Ovary (tissue), 10 donors: ENCODE measurements at places on chromosomes 1 and 21. TPM values are rescaled to one million over a fixed set of nuclear protein-coding genes. Genes with fewer than 3 reads are reported as not detected.

The MPC2 gene
- 49.3 TPM for total RNA-seq

The CKS1B gene
- total RNA-seq: 28.0 TPM

The ANKRD35 gene
- 3.1 TPM for total RNA-seq

The TDRD5 gene
- total RNA-seq: not detected

The RXFP4 gene
- not detected for total RNA-seq

The RNF2 gene
- 25.2 TPM for total RNA-seq

The BCL2L15 gene
- total RNA-seq: 0.48 TPM

The IVL gene
- not detected for total RNA-seq

DNA sequence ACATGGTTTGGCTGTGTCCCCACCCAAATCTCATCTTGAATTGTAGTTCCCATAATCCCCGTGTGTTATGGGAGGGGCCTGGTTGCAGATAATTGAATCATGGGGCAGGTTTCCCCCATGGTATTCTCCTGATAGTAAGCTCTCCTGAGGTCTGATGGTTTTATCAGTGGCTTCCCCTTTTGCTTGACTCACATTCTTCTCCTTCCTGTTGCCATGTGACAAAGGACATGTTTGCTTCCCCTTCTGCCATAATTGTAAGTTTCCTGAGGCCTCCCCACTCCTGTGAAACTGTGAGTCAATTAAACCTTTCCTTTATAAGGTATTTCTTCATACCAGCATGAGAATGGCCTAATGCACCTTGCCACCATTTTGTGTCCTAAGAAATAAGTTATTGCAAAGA, 415.0 kb downstream of the COL11A1 start:
- no peak overlapping the region for H3K27ac ChIP-seq
- H3K36me3 ChIP-seq: no peaks in the 10 kb centered on the region
- H3K4me3 ChIP-seq: no peak overlapping the region
- H3K4me1 ChIP-seq: no peaks in the 10 kb centered on the region

DNA sequence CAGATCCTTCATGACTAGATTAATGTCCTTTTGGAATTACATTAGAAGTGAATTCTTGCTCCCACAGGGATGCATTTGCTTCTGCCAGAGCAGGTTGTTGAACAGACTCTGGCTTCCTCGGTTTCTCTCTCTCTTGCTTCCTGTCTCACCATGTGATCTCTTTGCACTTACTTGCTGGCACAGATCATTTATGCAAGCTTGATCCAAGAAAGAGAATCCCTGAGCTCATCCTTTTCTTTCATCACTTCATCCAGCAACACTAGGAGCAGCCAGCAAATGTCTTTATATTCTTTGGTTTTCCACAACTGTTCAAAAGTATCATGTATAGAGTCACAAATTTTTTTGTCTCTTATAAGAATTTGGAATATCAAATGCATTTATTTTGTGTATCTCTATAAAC, 313.5 kb downstream of the ZNF326 start:
- no peak for DNase-seq
- H3K4me3 ChIP-seq: no peak overlapping the region
- no peak overlapping the region for H3K27ac ChIP-seq

GRCh38 chr21:35100349-35100811, 51.3 kb upstream of the RUNX1 start:
- no peak overlapping the region for H3K4me3 ChIP-seq
- no peak overlapping the region for H3K27ac ChIP-seq
- no peaks in the 10 kb centered on the region for H3K36me3 ChIP-seq
- no peaks in the 10 kb centered on the region for H3K27me3 ChIP-seq
- DNase-seq: no peak

- no peaks in the 10 kb centered on the region for H3K27me3 ChIP-seq
- no peak overlapping the region for H3K27ac ChIP-seq
- no peaks in the 10 kb centered on the region for H3K4me1 ChIP-seq
- no peaks in the 10 kb centered on the region for H3K36me3 ChIP-seq
- no peak overlapping the region for H3K4me3 ChIP-seq
Measured at GRCh38 chr1:166418344-166418933, 251.6 kb upstream of the FAM78B start.

DNA sequence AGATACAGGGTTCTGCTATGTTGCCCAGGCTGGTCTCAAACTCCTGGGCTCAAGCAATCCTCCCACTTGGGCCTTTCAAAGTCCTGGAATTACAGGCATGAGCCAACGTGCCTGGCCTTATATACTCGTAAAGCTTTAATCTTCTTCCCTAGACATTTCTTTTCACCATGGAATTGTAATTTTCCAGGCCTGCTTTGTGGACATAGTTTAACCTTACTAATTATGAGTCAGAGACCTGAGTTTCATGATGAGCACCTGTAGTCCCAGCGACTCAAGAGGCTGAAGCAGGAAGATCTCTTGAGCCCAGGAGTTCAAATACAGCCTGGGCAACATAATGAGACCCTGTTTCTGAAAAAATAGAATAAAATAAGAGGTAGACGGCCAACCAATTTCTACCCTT, 12.3 kb downstream of the PATJ start:
- no peaks in the 10 kb centered on the region for H3K36me3 ChIP-seq
- DNase-seq: no peak
- no peak overlapping the region for H3K27ac ChIP-seq
- peaks cover 3% of the 10 kb centered on the region for H3K4me1 ChIP-seq

- H3K27me3 ChIP-seq: no peaks in the 10 kb centered on the region
- no peak overlapping the region for H3K4me3 ChIP-seq
- no peak overlapping the region for H3K27ac ChIP-seq
Measured at GRCh38 chr1:175237389-175237788, 44.8 kb upstream of the KIAA0040 start.

- H3K4me1 ChIP-seq: peaks cover 29% of the 10 kb centered on the region
- peak overlapping the region; percentile 94 for H3K27ac ChIP-seq
- no peaks in the 10 kb centered on the region for H3K36me3 ChIP-seq
- peak; percentile 81 for DNase-seq
- no peak overlapping the region for H3K4me3 ChIP-seq
Measured at GRCh38 chr1:16014509-16015482, 3.0 kb downstream of the HSPB7 start.

DNA sequence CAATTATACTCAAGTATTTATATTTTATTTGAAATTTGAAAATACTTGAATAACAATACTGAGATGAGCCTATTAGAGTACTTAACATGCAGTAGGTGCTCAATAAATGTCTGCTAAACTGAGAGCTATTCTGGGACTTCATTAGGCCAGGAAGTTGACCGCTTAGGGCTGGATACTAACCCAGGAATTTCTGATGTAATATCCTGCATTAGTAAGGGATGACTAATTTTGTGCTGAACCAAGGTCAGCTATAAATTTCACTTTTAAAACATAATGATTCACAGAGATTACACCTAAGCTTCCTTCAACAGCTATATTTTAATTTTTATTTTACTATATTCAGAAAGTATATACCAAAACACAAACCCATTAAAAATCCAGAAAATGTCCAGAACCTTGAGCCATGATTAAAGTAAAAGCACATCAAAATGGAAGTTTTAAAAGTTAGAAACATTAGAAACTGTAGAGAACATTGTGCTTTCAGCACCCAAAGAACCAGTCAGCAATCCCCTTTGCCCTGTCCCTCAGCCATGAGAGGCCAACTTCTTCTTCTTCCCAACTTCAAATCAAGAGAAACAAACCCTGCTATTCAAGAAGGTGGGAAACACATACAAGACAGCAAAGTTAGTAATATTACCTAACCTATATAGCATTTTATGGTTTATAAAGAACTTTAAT, 35.4 kb downstream of the WNT2B start:
- H3K27ac ChIP-seq: no peak overlapping the region
- no peak for DNase-seq
- no peaks in the 10 kb centered on the region for H3K27me3 ChIP-seq
- H3K4me1 ChIP-seq: no peaks in the 10 kb centered on the region

GRCh38 chr1:150234566-150235293, 1.2 kb downstream of the ANP32E start:
- H3K36me3 ChIP-seq: no peaks in the 10 kb centered on the region
- no peaks in the 10 kb centered on the region for H3K27me3 ChIP-seq
- H3K4me3 ChIP-seq: peak overlapping the region; percentile 100
- DNase-seq: peak; percentile 80
- H3K27ac ChIP-seq: peak overlapping the region; percentile 84

- H3K27me3 ChIP-seq: no peaks in the 10 kb centered on the region
- H3K36me3 ChIP-seq: no peaks in the 10 kb centered on the region
- peak overlapping the region; percentile 79 for H3K4me3 ChIP-seq
Measured at GRCh38 chr1:46615735-46616134, 876 bp downstream of the MOB3C start.
